Activated CD4-positive, CD25-positive, alpha-beta regulatory T cell (primary cell): ENCODE measurements at places on chromosomes 6 and 20.

DNA sequence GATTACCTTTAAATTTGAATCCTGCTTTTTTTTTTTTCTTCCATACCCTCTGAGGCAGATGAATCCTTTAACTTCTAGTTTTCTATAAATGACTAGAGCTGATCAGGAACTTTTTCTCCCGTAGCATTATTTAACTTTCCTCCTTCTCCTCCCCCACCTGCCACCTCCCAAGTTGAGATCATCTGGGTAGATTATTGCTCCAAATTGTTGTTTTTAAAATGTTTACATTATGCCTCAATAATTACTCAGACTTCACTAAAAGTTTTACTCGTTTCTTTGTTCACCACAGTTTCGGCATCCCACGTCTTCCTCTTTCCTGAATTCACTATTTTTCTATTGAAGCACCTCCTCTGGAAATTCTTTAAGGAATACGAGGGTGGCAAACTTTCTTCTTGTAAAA is 16.6 kb upstream of the SCUBE3 start:
- DNase-seq: no peak

DNA sequence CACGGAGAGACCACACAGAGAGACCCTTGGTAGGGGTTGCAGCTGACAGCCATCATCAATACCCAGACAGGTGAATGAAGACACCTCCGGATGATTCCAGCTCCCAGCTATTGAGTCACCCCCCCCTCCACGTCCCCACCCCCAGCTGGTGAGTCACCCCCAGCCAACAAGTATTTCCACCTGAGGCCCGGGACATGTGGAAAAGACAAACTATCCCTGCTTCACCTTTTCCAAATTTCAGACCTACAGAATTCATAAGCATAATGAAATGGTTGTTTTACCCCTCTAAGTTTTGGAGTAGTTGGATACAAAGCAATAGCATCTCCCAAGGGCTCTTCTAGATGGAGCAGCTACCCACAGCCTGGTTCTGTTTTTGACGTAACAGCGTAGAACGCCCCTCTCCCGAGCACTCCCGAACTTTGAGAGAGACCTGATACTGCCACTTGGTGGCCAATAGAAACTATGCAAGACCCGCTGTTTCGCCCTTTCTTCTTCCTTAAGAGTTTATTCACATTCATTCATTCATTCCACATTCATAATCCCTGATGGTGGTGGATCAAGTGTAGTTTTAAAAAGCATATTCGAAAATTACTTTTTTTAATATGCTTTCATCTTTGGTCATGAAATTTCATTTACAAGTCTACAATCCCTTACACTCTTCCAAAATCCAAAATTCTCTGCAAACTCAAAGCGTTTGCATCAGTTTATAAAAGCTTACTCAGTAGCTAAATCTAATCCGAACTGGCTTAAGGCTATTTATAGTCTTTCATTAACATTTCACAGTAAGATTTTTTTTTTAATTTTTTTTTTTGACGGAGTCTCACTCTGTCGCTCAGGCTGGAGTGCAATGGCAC is 15.1 kb upstream of the PPP1R16B start:
- no peak for DNase-seq

DNA sequence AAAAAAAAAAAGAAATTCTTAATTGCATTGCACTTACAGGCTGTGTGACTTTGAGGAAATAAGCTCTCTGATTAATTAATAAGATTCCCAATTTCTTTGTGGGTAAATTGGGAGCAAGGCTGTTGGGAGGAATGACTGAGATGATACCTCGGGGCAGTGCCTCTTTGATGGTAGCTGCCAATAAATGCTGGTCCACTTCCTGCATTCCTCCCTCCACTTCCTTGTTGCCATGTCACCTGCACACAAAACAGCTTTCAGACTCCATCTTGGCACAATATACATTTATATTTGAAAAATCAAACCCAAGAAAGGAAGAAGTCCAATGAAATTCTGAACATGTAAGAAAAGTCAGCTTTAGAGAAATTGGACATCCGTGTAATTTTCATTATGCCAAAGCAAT is 45.1 kb downstream of the MTHFD1L start:
- DNase-seq: no peak

DNA sequence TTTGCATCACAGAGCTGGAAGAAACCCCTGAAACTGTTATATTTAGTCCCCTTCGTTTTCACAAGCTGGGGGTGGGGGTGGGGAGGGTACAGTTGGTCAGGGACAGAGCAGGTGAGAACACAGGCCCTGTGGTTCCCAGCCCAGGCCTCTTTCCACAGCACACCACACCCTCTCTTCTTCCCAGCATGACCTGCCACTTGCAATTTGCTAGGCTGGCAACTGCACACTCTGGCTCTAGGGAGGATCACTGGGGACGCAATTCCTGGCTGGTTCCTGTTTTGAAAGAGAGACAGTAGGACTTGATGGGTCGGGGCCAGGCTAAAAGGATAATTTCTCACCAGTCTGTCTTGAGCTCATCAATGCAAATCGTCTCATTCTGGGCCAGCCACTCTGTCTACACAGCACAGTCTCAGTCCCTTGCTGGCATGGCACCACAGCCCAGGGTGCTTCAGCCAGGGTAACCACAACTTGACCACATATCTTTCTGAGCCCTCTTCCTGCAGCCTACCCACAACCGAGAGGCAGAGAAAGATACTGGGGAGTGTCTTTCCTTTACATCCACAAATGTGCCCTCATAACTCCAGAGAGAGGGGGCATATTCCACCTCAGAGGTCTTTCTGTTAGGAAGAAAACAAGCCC is 41.7 kb upstream of the EMILIN3 start:
- DNase-seq: no peak

DNA sequence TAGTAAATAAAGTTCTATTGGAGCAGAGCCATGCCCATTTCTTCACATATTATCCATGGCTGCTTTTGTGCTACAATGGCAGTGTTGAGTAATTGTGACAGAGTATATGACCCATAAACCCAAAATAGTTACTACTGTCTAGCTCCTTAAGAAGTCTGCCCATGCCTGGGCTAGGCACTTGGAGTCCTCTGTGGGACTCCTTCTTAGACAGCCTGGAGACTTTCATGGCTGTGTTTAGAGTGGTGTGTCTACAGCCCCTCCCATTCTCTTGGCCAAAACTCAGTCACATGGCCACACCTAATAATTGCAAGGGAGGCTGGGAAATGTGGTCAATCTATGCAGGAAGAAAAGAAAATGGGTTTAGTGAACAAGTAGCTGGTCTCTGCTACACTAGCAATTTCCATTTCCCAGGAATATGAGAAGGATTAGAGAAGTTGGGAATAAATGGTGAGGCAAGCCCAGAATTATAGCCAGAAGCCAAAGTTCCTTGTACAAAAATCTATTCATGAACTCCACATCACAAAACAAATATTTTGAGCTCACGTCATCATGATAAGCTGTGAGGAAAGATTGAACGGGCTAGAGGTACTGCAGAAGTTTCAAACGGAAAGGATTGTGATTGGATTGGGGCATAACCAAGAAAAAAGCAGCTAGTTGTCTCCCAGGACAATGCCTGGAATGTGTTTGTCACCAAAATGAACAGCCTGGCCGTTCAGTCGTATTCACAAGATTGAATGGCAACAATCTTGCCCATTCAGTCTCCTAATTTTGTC is 251.8 kb upstream of the PLN start:
- no peak for DNase-seq

GRCh38 chr6:16488813-16489212 is 250.4 kb downstream of the GMPR start:
- no peak for DNase-seq

GRCh38 chr20:4813076-4813862 is 91.6 kb downstream of the PRND start:
- DNase-seq: no peak

- DNase-seq: peak; percentile 36
Measured at GRCh38 chr6:33768644-33769120, 20.2 kb downstream of the LEMD2 start.

GRCh38 chr6:145147559-145147958 is 587.8 kb downstream of the EPM2A start:
- no peak for DNase-seq

DNA sequence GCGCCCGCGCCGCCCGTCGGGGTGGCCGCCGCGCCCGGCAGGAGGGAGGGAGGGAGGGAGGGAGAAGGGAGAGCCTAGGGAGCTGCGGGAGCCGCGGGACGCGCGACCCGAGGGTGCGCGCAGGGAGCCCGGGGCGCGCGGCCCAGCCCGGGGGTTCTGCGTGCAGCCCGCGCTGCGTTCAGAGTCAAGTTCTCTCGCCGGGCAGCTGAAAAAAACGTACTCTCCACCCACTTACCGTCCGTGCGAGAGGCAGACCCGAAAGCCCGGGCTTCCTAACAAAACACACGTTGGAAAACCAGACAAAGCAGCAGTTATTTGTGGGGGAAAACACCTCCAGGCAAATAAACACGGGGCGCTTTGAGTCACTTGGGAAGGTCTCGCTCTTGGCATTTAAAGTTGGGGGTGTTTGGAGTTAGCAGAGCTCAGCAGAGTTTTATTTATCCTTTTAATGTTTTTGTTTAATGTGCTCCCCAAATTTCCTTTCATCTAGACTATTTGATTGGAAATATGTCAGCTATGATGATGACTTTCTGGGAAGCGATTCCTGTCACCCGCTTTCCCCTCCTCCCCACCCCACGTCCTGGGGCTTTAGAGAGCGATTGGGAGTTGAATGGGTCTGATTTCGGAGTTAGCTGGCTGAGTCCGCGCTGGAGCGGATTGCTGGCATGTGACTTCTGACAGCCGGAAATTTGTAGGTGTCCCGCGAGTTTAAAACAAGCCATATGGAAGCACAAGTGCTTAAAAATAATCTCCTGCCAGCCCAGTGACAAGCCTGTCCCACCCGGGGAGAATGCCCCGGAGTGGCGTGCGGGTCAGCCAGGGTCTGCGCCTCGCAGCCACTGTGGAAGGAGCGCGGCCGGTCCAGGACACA is 1.1 kb downstream of the ESR1 start:
- no peak for DNase-seq

- DNase-seq: peak; percentile 19
Measured at GRCh38 chr20:17570347-17571152, 675 bp downstream of the DSTN start.

- DNase-seq: no peak
Measured at GRCh38 chr20:62039738-62040137, 25.9 kb downstream of the TAF4 start.

GRCh38 chr6:47700053-47700452 is 1.7 kb downstream of the ADGRF4 start:
- DNase-seq: no peak

DNA sequence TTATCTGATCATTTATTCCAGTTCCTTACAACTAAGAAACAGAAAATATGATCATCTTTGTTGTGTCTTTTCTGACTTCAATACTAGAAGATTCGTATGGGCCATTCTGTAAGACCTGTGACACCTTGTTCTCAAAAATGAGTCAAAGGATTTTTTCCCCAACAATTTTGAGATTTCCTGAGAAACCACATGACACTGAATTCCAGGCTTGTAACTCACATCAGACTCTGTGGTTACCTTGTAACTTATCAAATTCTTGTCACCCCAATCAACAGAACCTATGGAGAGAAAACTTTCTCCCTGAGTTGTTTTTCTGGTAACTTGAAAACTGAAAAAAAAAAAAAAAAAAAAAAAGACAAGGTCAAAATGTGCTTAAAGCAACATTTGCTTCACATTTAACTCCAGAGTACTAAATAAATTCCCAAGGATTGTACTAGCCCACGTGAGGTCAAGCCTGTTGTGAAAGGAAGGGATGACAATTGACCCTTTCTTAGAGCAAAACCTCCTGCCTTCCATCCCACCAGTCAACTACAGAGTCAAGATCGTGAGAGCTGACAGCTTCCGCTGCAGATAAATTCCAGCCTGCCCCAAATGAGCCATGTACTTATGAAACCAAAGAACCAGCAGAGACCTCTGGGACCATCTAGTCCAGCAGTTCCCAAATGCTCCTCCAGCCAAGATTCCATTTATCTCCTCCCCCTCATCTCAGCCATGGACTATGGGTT is 140.3 kb downstream of the TBX18 start:
- DNase-seq: no peak

DNA sequence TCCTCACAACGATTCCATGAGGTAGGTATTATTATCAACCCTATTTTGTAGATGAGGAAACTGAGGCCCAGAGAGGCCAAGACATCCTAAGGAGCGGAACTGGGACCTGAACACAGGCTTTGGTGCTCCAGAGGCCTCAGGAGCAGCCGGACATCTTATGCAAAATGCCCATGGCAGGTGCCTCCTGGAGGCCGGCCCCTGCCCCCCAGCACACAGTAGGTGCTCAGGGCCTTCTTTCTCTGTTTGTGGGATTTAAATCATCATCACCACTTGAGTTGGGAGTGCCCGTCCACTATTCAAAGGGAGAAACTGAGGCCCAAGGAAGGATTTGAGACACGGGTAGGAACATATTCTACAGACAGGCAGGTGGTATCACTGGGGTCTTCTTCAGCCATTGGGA is 41.2 kb downstream of the CEBPB start:
- DNase-seq: no peak

DNA sequence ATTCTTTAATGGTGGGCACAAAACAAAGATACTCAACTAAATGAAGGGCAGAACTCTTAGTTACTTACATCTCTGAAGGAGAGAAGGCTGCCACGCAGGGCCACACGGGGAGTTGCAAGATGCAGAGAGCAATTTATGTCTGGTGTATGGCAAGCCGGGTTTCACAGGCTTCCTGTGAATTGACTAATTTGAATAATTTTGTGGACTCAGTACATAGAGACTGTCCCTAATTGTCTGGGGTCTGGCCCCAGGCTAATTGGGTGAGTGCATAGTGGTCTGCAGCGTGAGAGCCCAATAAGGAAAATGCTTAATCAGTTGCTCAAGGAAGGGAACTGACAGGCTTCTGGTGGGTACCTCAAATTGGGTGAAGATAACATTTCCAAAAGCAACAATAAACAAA is 205.7 kb downstream of the OTOR start:
- DNase-seq: no peak

GRCh38 chr6:145844933-145845540 is 30.4 kb upstream of the FBXO30 start:
- no peak for DNase-seq

GRCh38 chr6:48486373-48486772 is 375.4 kb upstream of the PTCHD4 start:
- no peak for DNase-seq

GRCh38 chr6:148828047-148828446 is 81.2 kb downstream of the UST start:
- no peak for DNase-seq

DNA sequence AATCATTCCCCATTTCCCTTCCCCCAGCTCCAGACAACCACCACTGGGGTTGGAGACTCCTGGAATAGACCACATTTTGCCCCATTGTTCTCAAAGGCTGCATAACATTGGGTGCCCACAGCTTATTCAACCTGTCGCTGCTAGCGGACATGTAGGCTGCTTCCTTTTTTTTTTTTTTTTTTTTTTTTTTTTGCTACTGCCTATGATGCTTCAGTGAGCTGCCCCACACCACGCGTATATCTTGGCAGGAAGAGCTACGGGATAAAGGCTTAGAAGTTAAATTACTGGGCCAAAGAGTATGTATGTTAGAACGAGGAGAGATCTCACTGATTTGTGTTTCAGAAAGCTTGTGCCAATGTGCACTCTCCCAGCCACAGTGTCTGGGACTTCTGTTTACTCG is 7.0 kb downstream of the LBP start:
- DNase-seq: no peak

GRCh38 chr6:38436726-38437465 is 202.8 kb downstream of the BTBD9 start:
- no peak for DNase-seq
